ENCODE measurements at places on chromosomes 2 and 18. TPM values are rescaled to one million over a fixed set of nuclear protein-coding genes. Genes with fewer than 3 reads are reported as not detected.

The ZNF513 gene
- 13.1 TPM for polyA plus RNA-seq

The RPRM gene
- not detected for polyA plus RNA-seq

The MTERF4 gene
- polyA plus RNA-seq = 51.5 TPM

The SERPINB12 gene
- not detected for polyA plus RNA-seq

The CNDP1 gene
- not detected for polyA plus RNA-seq

The SPR gene
- polyA plus RNA-seq = 138 TPM

The ANKRD36B gene
- polyA plus RNA-seq = 3.5 TPM

The ANKRD44 gene
- 1.6 TPM for polyA plus RNA-seq

The UGT1A4 gene
- polyA plus RNA-seq = 0.05 TPM

The KLHL14 gene
- polyA plus RNA-seq = not detected

The PROKR1 gene
- not detected for polyA plus RNA-seq

The IL36RN gene
- polyA plus RNA-seq = not detected

The TMEM200C gene
- not detected for polyA plus RNA-seq

The COLEC11 gene
- polyA plus RNA-seq = 0.30 TPM

The PARD3B gene
- 1.2 TPM for polyA plus RNA-seq

The UGT1A5 gene
- polyA plus RNA-seq = not detected

The PHLPP1 gene
- 6.5 TPM for polyA plus RNA-seq

DNA sequence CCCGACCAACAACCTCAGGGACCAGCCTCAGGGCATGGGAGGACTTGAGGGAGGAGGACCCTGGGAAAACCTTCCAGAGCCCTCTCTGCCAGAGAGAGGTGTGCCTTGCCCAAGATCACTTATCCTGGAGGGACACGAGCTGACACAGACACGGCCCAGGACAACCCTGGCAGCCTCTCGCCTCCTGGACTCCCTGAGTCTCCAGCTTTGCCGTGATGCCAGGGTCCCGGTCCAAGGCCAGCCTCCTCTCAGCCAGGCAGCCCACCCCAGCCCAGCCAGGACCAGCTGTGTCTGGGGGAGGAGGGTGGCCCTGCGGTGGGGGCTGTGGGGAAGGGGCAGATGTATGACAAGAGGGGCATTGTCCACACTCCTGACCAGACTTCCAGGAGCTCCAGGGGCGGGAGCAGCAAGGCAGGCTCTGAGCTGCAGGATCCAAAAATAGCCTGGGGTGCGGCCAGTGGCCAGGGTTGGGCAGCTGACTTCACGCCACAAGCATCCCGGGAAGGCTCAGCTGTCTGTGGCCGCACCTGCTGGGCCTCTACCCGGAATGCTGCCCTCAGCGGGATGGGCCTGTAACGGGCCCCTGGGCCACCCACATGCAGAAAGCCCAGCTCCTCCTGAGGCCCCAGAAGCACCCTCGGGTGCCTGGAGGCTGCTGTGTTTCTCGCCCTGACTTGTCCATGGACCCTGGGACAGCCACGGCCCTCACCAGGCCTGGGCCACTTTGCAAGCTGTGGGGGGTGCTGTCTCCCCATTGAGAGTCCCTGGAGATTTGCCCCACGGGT lies 65.5 kb upstream of the GPC1 start:
- peak; percentile 95 for DNase-seq

DNA sequence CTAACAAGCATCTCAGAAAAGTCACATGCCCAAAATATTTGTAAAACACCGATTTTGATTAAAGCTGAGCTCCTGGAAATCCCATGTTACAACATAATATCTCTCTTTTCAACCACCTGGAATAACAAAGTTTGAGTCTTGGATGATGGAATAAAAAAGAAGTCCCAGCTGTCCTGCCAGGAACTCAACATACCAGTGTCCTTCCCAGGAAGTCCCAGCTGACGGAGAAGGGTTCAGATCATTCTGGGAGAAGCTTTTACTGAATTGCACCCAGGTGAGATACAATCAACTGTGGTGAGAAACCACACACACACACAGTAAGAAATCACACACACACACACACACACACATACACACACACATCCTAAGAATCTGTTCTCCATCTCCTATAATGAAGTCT lies 413.1 kb upstream of the PKDCC start:
- DNase-seq = no peak

- no peak for DNase-seq
Observed at GRCh38 chr2:186968277-186968676, 119.3 kb upstream of the ZSWIM2 start.

GRCh38 chr18:64840911-64841701 lies 692.2 kb upstream of the LINC00305 start:
- DNase-seq = no peak

GRCh38 chr2:42567364-42567763 lies 1.1 kb upstream of the MTA3 start:
- no peak for DNase-seq

GRCh38 chr2:44462934-44463849 lies 101.4 kb downstream of the CAMKMT start:
- no peak for DNase-seq

- no peak for DNase-seq
Observed at GRCh38 chr2:149572102-149572953, 15.2 kb downstream of the MMADHC start.

- peak; percentile 13 for DNase-seq
Observed at GRCh38 chr2:171706152-171706803, 19.0 kb downstream of the DYNC1I2 start.

GRCh38 chr2:219702796-219703545 lies 75.5 kb downstream of the SLC4A3 start:
- no peak for DNase-seq

GRCh38 chr2:21441442-21441841 lies 317.7 kb downstream of the TDRD15 start:
- no peak for DNase-seq

DNA sequence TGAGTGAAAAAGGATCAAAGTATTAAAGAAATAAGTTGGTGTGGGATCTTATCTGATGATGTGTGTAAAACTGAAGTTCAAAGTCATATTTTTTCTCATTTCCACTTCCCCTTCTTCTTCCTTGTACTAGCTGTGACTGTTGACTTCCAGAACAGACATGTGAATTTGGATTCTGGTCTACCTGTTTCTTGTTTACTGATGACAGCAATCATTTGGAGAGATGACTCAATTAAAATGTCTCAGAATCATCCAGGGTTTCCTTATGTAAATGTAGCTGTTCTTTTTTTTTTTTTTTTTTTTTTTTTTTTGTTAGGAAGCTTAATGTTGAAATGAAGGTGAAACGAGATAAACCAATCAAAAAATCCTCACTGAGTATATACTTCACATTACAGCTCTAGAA lies 819.9 kb upstream of the PIK3C3 start:
- no peak for DNase-seq

- no peak for DNase-seq
Observed at GRCh38 chr2:100733391-100734187, 86.3 kb upstream of the NPAS2 start.

GRCh38 chr2:45279356-45279755 lies 270.1 kb upstream of the SIX2 start:
- no peak for DNase-seq

DNA sequence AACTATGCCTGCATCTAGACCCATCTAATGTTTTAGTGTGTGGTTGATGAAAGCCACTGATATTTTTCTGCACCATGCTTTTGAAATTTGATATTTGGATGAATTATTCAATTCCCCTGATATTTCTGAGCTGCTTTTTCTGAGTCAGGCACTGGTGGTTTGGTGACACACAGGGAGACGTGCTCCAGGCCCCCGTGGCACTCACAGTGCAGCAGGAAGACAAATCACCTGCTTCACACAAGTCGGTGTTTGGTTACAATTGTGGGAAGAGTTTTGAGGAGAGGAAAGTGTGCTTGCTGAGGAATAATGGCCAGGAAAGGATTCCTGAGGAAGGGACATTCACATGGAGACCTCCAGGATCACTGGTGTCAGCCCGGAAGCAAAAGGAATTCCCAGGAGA lies 179.7 kb downstream of the ACKR3 start:
- no peak for DNase-seq

DNA sequence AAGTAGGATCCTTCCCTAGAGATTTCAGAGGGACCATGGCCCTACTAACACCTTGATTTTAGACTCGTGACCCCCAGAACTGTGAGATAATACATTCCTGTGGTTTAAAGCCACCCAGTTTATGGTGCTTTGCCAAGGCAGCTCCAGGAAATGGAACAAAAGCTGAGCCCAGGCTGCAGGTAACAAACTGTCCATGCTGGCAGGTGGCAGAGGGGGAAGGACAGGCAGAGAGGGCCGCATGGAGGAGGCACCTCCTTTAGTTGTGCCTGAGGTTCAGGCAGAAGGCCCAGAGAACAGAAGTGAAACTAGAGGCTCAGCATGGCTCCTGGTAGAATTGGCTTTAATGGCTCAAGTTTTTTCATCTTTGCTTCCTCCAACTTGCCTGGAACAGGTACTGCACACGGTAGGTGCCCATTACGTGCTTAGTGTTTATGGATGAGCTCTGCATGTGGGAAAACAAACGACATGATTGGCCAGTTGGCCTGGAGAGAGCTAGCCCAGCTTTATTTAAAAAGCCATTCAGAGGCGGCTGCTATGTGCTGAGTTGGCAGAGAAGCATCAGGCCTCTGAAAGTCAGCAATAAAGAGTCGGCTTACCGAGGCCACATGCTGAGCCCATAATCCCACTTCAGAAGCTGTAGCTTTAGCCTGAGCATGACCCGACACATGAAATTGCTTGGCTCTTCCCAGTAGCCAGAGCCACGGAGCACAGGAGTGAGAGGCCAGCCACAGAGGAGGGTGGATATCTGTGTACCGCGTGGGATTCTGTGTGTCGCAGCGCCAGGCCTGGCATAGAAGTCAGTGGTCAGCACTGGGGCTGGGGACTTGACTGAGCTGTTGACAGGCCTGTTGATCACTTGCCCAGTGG lies 36.5 kb downstream of the HS1BP3 start:
- DNase-seq = no peak

DNA sequence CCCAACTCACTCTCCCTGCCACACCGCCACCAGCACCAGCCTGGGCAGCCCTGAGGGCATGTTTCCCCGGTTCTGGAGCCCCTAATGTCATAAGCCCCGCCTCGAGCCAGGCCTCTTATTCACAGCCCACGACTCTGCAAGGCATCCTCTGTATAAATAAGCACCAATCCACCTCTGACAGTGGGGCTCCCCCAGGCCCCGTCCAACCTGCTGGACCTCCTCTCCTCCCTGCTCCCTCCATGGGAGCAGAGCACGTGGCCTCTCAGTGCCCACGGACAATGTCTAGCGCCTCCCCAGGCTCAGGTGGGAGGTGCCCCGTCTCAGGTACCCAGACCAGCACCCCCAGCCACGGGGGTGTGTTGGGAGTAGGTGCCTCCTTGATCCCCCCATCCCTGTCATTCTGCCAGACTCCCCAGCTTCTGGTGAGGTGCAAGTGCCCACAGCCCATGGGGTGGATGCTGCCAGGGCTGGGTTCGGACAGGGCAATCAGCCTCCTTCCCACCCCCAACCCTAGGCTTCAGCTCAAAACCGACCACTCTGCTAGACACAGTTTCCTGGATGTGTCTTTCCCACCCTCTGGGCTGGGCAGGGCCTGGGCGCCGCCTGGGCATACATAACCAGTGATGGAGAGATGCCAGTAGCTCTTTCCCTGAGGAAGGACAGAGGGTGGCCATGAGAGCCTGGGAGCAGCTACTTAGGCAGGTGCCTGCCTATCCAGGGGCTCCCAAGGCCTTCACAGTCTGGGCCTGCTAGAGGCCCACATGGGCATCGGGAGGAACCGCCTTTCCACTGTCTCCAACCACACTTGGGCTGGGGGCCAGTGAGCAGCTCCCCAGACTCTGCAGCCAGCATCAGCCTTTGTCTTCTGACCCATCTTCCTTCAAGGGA lies 1.6 kb upstream of the ADRA2B start:
- DNase-seq = no peak

DNA sequence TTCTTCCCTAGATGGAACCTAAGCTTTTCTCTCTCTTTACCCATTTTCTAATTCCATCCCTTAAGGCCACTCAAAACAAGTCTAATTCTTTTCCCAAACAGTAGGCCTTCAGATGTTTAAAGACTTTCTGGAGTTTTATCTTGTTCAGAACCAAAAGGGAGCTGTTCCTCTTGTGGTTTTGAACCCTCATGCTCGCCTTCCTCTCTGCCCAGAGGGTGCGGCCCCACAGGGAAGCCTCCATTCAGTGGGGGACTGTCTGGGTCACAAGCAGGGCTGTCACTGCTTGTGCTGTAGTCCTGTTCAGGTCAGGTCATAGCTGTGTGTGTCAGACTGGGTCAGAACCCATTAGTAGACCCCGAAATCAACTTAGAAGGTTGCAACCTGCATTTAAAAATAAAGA lies 56.5 kb downstream of the TET3 start:
- DNase-seq = no peak

DNA sequence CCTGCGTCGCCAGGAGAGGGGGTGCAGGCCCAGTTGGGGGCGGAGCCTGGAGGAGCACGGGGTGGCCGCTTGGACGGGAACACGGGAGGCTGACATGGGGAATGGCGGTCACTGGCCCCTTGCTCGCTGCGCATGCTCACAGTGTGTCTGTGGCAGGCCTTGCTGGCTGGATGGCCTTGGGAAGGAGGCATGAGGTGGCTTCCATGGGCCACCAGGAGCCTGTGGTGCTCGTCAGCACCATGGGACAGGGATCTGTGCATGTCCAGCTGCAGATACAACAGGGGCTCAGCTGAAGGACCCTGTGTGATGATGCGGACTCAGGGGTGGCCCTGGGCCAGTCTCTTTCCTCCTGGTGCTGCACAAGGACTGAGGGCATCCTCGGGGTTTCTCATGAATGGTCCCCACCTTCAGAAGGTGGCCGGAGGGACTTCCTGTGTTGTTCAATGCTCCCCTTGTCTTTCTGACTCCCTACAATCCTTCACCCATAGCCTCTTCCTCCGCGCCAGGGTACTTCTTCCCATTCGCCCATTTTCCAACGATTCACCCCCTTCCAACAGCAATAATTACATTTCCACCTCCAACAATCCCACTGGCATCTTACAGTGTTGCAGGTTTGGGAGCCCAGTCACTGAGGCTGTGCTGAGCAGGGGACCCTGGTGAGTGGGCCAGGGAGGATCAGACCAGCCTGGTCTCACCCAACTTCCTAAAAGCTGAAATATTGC lies 3.4 kb upstream of the SP140L start:
- peak; percentile 45 for DNase-seq

GRCh38 chr2:65363879-65364666 lies 68.3 kb downstream of the SPRED2 start:
- no peak for DNase-seq

DNA sequence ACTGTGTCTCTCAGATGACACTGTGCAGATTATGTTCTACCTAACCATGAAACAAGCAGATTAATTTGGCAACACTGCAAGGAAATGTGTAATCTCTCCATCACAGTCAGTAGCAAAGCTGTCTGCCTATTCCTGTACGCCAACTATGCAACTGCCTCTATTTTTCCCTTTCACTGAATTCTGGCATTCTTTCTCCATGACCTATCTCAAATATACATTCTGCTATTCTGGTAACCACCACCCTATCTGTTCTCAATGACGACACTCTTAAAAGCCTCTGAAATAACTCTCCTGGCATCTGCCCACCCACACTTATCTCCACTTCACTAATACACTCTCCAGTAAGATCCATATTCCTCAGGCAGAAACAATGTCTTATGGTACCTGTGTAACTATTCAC lies 78.7 kb downstream of the ABCA12 start:
- no peak for DNase-seq

- DNase-seq = no peak
Observed at GRCh38 chr2:115649731-115650130, 1207.3 kb downstream of the DPP10 start.

GRCh38 chr2:562391-563364 lies 114.5 kb downstream of the TMEM18 start:
- DNase-seq = no peak

GRCh38 chr2:3814706-3815245 lies 111.4 kb downstream of the DCDC2C start:
- no peak for DNase-seq

GRCh38 chr2:98886066-98886554 lies 49.9 kb downstream of the CRACDL start:
- DNase-seq = no peak

All from A549 (cell line).